ENCODE measurements at places on chromosomes 2 and 18.

DNA sequence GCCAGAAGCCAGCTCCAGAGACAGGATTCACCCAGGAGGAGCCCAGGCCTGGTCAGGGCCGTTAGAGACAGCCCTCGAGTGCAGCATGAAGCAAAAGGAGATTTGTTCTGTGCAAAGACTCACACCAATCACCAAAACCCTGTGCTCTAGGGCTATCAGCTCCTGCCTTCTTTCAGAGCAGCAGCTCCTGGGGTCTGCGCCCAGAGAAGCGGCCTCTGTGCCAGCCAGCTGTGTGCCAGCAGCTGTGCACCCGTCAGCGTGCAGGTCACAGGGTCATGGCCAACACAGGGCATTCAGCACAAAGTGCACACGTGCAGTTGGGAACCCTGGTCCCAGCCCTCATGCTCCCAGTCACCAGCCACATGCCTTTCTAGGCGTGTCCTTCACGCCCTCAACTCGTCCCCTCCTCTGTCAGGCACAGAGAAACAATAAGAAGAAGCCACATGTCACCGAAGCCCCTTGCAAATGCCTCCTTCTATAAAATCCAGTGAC is 49.3 kb downstream of the ZNF516 start:
- DNase-seq = no peak

- DNase-seq = no peak
Measured at GRCh38 chr2:219378163-219378851, 9.4 kb downstream of the DNPEP start.

DNA sequence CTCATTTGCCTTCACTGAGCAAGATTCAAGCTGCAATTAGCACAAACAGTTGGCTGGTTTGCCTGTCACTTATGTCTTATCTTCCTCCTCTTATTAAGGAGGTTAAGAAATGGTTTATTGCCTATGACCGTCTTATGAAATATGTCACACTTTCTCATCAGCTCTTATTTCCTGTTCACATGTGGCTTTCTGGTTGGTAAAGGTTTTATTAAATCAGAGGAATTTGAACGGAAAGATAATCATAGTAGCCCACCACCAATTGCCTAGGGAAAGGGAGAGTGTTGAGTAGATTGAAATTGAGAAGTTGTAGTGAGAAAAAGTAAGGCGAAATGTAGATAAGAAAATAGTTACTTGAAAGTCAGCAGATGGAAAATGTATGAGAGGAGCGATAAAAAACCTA is 4.2 kb upstream of the IL1R1 start:
- no peak for DNase-seq

GRCh38 chr2:166665991-166666940 is 172.2 kb upstream of the SCN7A start:
- no peak for DNase-seq

DNA sequence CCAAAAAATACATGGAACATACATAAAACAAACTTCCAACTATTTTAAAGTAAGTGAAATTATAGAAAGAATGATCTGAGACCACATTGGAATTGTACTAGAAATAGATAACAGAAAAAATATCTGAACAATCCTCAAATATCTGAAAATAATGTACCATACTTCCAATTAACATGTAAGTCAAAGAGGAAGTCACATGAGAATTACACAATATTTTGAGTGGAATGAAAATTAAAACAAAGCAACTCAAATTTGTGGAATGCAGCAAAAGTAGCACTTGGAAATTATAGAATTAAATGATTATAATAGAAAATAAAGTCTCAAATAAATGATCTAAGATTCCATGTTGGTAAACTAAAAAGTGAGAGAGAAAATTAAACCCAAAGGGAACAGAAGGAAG is 38.3 kb upstream of the CTIF start:
- no peak for DNase-seq

- DNase-seq = no peak
Measured at GRCh38 chr18:79560042-79560860, 119.4 kb upstream of the CTDP1 start.

- DNase-seq = no peak
Measured at GRCh38 chr2:45960057-45960863, 308.8 kb downstream of the PRKCE start.

DNA sequence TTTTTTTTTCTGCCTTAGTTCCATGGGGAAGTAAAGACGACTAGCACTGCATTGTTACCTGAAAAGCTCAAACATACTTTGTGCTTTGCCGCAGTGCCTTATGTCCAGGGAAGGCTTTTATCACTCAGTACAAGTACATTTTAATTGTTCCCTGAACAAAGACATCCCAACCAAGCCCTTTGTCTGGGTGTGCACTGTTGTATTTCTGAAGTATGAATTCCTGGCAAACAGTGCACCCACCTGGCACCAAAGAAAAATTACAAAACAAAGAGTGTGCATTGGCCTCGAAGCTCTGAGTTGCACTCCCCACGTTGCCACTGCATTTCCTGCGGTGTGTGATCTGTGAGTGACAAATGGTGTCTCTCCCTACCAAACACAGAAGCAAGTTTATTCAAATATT is 858.5 kb upstream of the PIK3C3 start:
- peak; percentile 76 for DNase-seq

GRCh38 chr2:211479536-211480150 is 923.2 kb downstream of the CPS1 start:
- no peak for DNase-seq

DNA sequence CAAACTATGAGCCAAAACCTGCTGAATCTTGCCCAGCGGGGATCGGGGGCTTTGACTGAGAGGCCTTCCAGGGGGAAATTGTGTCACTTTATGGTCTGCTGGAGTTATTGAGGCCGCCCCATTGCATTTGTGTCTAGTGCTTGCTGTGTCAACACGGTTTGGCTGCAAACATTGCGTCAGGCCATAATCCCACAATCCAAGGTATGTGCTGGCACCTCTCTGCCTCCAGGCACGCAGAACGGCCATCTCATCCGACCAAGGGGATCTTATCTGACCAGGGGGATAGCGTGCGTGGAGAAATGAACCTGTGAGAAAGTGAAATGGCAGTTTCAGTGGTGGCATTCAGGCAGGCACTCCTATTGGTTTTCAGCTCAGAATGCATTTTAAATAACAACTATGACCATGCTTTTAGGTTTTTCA is 18.1 kb upstream of the LYPD6B start:
- peak; percentile 53 for DNase-seq

DNA sequence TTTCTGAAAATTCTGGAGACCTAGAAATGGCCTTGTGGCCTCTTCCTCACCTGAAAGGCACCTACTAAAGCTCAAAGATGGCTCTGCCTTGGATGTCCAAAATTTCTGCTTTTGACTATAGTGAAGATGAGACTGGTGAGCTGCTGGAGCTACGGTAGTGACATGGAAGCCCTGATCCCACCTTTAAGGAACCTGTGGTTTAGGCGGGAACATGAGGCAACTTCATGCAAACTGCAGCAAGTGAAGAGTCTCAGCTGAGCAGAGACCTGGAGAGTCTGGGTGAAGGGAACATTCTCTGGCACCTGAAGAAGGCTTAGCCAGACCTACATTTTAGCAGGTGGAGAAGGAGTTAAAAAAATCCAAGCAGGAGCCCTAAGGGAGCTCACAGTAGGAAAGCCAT is 40.0 kb downstream of the GORASP2 start:
- no peak for DNase-seq

- DNase-seq = no peak
Measured at GRCh38 chr2:62229082-62229605, 33.2 kb downstream of the B3GNT2 start.

DNA sequence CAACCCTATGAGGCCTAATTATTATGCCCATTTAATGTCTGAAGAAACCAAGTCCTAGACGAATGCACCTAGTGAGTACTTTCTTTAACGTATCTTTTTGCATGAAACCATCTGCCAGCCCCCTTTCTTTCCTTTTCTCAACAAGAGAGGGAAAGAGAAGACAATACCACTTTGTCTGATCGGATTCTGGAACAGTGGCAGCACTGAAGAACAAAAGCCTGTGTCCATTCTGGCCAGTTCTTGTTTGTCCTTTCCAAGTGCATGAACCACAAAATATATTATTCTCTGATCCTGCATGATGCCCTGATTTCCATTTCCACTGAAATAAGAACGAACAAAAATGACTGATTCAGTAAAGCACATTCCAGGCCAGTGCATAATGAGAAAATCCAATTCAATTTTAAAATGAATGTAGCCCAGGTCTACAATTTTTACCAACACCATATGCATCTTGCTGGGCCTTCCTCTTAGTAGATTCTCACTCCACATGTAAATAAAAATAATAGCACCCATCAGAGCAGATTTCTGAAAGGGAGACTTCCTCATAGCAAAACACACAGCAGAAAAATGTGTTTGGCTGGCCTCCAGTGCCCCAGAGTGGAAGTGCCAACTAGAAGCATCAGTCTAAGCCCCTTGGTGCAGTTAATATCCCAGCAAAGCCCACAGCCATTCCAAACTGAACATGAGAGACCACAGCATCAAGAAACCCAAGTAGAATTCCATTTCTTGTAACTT is 422.6 kb upstream of the ID2 start:
- no peak for DNase-seq

- no peak for DNase-seq
Measured at GRCh38 chr2:58266211-58266610, 25.1 kb upstream of the FANCL start.

- DNase-seq = no peak
Measured at GRCh38 chr2:69380072-69380917, 6.7 kb downstream of the GFPT1 start.

DNA sequence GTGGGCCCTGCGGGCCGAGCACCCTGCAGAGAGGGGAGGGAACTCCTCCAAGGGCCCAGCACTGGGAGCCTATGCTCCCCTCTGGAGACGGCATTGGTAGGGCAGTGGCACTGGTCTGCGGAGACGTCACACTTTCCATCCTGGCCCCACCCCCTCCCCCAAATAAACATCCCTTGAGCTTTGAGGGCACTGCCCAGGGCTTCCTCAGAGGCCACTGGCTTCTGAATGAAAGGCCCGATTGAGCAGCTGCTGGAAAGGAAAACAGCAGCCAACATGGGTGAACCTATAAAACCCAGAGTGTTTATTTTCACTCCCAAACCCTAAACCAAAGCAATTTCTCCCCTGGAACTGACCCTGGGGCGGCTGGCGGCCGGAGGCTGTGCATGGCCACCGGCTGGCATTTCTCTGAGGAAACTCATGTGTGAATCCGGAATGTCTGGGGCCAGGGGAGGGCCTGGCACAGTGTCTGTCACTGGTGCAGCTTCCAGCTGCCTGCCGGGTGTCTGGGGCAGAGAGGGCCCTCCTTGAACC is 138.9 kb downstream of the DYSF start:
- DNase-seq = no peak

GRCh38 chr2:66865161-66865560 is 430.2 kb downstream of the MEIS1 start:
- DNase-seq = no peak

DNA sequence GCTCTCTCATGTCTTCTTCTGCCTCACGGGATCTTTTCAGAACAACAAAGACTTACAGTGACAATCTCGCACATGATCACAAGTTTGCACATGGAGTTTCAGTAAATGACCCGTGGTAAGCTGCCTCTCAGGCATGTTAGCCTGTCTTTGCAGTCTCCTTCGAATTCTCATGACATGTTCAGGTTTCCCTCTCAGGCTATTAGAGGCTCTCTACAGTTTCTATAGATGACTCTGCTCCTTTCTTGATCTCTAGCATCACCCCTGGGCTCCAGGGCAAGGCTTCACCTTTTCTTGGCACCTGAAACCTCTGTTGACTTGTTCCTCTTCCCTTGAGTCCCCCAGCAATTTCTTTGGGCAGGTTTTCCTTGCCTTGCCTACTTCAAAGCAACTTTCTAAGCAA is 23.0 kb downstream of the MPP4 start:
- no peak for DNase-seq
